ENCODE measurements at places on chromosomes 1 and 21.

DNA sequence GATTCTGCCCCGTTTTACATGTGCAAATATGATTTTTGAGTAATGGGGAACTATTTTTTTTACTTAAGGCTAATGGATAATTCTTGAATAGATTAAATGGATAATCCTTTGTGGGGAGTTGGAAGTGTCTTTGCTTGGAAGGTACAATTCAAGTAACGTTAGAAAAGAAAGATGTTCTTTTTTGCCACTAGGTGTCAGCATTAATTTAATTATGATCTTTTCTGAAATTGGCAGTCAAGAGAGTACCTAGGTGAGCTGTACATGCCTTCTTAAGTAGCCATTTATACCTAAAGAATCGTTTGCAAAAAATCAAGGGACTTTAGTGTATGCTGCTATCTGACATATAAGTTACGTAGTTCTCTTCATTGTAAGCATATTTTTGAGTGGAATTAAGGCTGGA is 2.2 kb downstream of the FBXO28 start:
- DNase-seq: peak; percentile 64

- DNase-seq: no peak
Observed at GRCh38 chr1:180425952-180426351, 76.4 kb downstream of the ACBD6 start.

DNA sequence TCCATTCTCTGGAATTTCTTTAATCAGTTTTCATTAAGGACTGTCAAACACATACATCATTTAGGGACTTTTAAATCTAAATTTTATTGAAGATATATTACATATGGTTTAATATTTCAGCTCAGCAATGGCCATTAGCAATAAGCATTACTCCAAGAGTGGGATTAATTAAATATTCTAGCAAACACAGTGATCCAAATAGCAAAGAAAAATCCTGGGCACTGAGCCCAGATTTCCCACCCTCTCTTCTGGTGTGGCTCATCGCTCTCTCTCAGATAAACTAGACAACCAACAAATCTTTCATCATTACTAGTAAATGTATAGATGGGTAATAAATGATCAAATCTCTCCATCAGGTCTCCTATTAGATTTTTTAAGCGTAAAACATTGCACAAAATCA is 53.5 kb upstream of the FOXD3 start:
- DNase-seq: no peak

GRCh38 chr1:59178339-59179187 is 118.3 kb upstream of the FGGY start:
- no peak for DNase-seq

- DNase-seq: no peak
Observed at GRCh38 chr1:111895469-111895868, 94.0 kb downstream of the KCND3 start.

- DNase-seq: peak; percentile 24
Observed at GRCh38 chr1:159869173-159869572, 6.7 kb upstream of the VSIG8 start.

DNA sequence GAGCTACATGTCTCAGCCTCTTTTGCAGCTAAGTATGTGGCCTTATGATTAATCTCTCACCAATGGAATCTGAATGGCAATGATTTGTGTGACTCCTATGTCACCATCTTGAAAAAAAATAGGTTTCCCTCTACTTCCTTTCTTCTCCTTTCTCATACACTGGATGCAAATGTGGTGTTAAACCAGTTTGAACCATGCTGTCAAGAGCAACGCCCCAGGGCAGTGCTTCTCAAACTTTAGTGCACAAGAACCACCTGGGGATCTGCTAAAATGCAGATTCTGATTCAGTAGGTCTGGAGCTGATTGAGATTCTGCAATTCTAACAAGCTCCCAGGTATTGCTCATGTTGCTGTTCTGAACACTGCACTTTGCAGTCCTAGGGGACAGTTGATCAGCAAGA is 44.7 kb upstream of the ZNF644 start:
- no peak for DNase-seq

DNA sequence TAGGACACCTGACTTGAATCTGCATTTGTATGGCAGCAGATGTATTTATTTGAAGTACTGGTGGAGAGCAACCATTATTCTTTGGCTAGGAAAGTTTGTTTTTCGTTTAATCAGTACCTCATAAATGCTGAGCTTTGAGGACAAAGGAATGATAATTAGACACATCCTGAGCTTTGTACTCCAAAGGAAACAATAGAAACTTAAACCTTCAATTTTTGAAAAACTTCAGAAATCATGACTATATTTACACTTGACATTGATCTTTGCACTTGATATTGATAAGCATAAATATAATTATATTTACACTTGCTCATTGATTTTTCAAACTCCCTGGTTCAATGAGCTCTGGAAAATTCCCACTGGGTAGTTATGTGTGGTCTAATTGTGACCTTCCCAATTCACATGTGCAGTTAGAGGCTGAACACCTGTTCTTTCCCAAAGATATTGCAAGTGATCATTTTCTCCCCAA is 10.7 kb downstream of the PATJ start:
- DNase-seq: no peak

- no peak for DNase-seq
Observed at GRCh38 chr1:32125313-32125712, 17.5 kb downstream of the KPNA6 start.

DNA sequence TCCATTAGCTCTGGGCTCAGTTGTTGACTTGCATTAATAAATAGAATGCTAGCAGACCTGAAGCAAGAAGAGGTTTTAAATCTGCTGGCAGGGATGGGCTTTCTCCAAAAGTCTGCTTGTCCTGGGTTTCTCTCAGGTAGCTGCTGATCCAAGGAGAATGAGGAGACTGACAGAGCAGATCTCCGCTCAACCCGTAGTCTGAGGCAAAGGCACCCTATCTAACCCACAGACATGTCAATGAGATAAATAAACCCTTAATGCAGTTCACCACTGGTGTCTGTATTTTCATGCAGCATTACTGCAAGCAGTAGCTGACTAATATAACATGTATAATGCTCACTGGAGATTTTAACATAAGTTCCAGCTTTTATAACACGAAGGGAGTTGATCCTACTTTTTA is 44.1 kb upstream of the RGS21 start:
- DNase-seq: no peak

DNA sequence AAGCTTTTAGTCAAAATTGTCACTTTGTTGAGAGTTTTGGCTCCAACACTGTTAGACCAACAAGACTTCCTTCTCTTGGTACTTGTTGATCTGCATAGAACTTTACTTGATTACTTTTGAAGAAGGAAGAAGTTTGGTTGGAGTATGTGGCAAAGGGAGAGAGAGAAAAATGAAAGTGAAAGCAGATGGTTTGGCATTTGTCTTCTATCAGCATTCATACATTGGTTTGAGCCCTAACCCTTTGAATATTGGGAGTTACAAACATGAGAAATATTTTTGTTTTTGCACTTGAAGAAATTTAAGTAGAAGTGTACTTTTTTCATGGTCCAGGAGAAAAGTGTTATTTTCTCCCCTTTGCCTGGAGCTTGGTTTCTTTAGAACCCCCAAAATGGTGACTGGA is 169.8 kb downstream of the ADGRL4 start:
- no peak for DNase-seq

GRCh38 chr1:115284209-115284608 is 53.8 kb downstream of the NGF start:
- DNase-seq: no peak

DNA sequence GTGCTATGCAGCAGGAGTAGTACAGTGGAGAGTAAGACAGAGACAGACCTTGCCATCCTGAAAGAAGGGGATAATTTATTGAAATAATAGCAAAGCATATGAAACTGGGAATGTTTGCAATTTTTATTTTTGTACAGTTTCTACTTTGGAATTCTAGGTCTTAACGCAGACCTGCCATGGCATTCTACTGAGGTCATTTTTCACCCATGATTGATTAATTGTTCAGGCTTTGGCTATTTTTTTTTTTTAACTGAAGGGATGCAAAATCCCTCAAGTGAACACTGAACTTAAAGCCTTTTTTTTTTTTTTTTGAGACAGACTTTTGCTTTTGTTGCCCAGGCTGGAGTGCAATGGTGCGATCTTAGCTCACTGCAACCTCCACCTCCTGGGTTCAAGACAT is 27.1 kb downstream of the MTF2 start:
- no peak for DNase-seq

- peak; percentile 52 for DNase-seq
Observed at GRCh38 chr21:37367703-37368540, 1.3 kb downstream of the DYRK1A start.

GRCh38 chr1:246726881-246727280 is 2.7 kb downstream of the SCCPDH start:
- no peak for DNase-seq

DNA sequence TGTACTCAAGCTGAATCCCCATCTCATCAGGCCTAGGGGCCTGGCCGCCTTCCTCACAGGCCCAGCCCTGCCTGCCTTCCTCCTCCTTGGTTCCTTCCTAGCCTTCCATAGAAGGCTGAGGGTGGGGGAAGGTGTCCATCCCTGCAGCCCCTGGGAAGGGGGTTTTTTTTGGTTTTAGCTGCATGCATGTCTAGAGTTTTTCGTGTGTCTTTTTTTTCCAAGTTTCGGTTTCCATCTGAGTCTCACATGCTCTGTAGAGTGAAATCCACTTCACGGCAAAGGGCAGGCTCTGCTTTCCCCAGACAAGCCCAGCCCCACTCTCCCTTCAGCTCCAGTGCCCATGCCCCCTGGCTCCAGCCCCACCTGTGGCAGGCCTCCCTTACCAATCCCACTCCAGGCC is 32.1 kb downstream of the GRHL3 start:
- DNase-seq: peak; percentile 62

DNA sequence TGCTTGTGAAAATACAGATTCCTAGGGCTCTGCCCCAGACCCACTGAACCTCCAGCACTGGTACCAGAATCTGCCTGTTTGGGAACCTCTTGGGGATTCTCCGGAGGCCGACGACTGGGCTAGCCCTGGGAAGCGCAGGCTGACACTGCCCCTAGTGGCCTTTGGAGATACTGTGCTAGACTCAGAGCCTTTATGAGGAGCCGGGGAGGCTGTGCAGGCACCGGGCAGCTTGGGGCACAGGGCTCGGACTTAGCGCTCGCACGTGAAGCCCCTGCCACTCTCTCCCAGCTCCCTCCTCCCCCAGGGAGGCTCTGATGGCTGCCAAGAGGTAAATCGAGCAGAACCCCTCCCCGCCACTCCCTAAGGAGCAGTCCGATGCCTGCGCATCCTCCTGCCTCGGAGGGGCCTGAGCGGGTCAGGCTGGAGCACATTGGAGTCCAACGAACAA is 144.6 kb upstream of the TNR start:
- peak; percentile 26 for DNase-seq

GRCh38 chr1:37666241-37666867 is 26.0 kb upstream of the CDCA8 start:
- no peak for DNase-seq

GRCh38 chr1:178768423-178768822 is 43.4 kb downstream of the RALGPS2 start:
- peak; percentile 46 for DNase-seq

- no peak for DNase-seq
Observed at GRCh38 chr1:19481826-19482398, 3.4 kb downstream of the CAPZB start.

DNA sequence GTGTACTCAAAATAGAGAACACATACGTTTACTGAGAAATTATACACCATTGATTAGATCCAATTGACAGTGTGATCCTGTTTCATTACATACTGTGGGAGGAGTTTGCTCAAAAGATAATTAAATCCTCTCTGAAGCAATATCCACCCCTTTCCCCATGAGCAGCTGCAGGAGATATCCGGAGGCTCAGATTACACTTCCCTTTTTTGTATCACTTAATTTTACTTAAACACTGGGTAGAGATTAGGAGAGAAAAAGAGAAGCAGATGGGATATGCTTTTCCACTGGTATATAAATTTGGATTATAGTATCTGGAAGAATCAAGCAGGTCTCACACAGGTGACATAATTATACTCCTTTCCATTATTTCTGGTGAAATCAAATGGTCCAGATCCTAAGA is 333.3 kb upstream of the ZRANB2 start:
- DNase-seq: no peak

- DNase-seq: peak; percentile 15
Observed at GRCh38 chr1:46747683-46748288, 28.9 kb upstream of the EFCAB14 start.

DNA sequence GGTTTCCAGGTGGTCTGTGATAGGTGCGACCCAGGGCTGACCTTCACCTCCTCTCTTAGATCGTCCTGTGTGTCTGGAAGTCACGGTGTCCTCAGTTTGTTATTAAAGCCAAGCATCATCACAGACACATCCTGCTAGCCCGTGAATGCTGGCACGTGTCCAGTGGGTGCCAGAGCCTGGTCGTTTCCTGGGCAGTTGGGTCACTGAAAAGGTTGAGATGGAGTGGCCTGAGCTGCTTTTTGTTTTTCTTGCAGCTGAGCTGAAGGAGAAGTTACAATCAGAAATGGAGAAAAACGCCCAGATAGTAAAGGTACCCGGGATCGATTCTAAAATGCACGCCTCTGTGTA is 23.2 kb downstream of the PCNT start:
- no peak for DNase-seq

GRCh38 chr1:66999640-67000400 is 54.1 kb downstream of the SLC35D1 start:
- DNase-seq: no peak

DNA sequence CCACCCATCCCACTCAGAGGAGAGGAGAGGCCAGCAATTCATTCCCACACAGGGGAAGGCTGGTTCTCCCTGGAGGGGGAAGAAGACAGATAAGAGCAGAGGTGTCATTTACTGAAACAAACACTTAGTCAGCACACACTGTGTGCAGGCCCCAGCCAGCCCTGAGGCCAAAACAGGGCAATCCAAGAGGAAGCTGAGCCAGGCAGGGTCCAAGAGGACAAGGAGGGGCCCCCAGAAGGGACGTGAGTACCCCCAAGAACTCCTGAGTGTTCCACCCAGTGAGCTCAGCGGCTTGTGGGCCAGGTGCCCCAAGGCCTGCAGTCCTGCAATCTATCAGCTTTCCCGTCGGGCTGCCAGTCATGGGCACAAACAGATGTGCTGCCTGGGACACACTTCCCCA is 15.8 kb downstream of the ADGRB2 start:
- no peak for DNase-seq

DNA sequence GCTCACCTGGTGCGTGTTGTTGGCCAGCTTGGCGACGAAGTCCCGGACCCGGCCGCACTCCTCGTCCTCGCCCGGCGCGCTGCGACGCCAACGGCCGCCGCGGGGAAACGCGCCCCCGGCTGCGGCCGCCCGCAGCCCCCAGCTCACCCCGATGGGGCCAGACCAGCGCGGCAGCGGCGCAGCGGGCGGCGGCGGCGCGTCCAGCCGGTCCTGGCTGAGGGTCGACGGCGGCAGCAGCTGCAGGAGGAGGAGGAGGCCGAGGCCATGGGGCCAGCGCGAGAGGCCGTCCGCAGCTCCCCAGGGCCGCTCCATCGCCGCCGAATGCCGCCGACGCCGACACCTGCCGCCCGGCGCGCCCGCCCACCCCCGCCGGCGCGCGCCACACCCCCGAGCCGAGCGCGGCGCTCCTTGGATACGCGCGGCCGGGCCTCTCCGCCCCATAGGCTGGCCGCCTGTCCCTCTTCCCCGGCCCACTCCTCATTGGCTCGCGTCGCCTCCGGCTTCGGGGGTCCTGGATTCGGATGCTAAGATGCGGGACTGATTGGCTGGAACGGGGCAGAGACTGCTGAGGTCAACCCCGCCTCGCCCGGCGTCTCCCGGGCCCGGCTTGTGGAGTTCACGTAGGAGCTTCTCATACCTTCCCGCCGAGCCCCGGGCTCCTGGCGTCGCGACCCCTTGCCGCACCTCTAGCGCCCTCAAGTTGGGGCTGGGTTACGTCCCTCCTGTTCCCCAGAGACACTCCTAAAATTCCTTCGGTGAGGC is at the start of gene SORT1:
Gene SORT1 (minus strand): TSS at position 338 of the 762 bp plus-strand sequence. CDS start 26 bp downstream, at position 312.
- peak; percentile 54 for DNase-seq

- DNase-seq: no peak
Observed at GRCh38 chr1:36977731-36978406, 56.4 kb downstream of the GRIK3 start.
